ENCODE measurements at places on chromosomes 11 and 22. TPM values are rescaled to one million over a fixed set of nuclear protein-coding genes. Genes with fewer than 3 reads are reported as not detected.

The RDX gene
- 55.4 TPM for total RNA-seq

The ALDH3B1 gene
- not detected for total RNA-seq

The PLEKHA7 gene
- total RNA-seq: 9.5 TPM

The PATE4 gene
- total RNA-seq: not detected

The RTCB gene
- total RNA-seq: 97.4 TPM

The C11orf87 gene
- total RNA-seq: not detected

The GGTLC2 gene
- not detected for total RNA-seq

The HORMAD2 gene
- not detected for total RNA-seq

The TSPAN32 gene
- total RNA-seq: 2.9 TPM

The LDLRAD3 gene
- total RNA-seq: 0.27 TPM

The VWCE gene
- 11.9 TPM for total RNA-seq

The KRTAP5-7 gene
- not detected for total RNA-seq

The ADM2 gene
- 5.2 TPM for total RNA-seq

The CELSR1 gene
- 0.10 TPM for total RNA-seq

The SAA4 gene
- not detected for total RNA-seq

The PIK3IP1 gene
- 6.9 TPM for total RNA-seq

The LRRC56 gene
- 2.1 TPM for total RNA-seq

The KCNJ1 gene
- total RNA-seq: not detected

The TM7SF2 gene
- 18.2 TPM for total RNA-seq

The DDTL gene
- not detected for total RNA-seq

The DNAJB7 gene
- not detected for total RNA-seq

The OR10A6 gene
- total RNA-seq: not detected

The GRIK4 gene
- not detected for total RNA-seq

The PRG3 gene
- not detected for total RNA-seq

The POU2AF1 gene
- total RNA-seq: 5.7 TPM

The KRTAP5-9 gene
- not detected for total RNA-seq

The OR5P2 gene
- not detected for total RNA-seq

The KRTAP5-11 gene
- total RNA-seq: not detected

The RFPL2 gene
- total RNA-seq: 0.10 TPM

The KLHL35 gene
- 0.55 TPM for total RNA-seq

The ARFIP2 gene
- total RNA-seq: 49.2 TPM

The BTBD18 gene
- total RNA-seq: not detected

The OR8G5 gene
- total RNA-seq: not detected

The MRGPRX3 gene
- total RNA-seq: not detected

The MISFA gene
- total RNA-seq: 0.88 TPM

The HTR3B gene
- total RNA-seq: not detected

The TBCEL gene
- 11.0 TPM for total RNA-seq

The ACTN3 gene
- total RNA-seq: 0.08 TPM

The RGL4 gene
- total RNA-seq: 6.6 TPM

The DBX1 gene
- not detected for total RNA-seq

The SMIM38 gene
- 0.94 TPM for total RNA-seq

The MS4A7 gene
- total RNA-seq: not detected

The KRTAP5-1 gene
- total RNA-seq: not detected

The SLC22A12 gene
- total RNA-seq: not detected

The LGALS1 gene
- total RNA-seq: 278 TPM

The MMP7 gene
- not detected for total RNA-seq

The CLDN5 gene
- total RNA-seq: not detected

The GAB4 gene
- not detected for total RNA-seq

The PHLDA2 gene
- total RNA-seq: 3.5 TPM

The MYBPC3 gene
- total RNA-seq: not detected

The SLC22A25 gene
- not detected for total RNA-seq

The TSSK2 gene
- total RNA-seq: not detected

The TNNT3 gene
- 0.42 TPM for total RNA-seq
